ENCODE measurements at places on chromosomes 13 and 19.
A peak's percentile ranks its signal among the peaks of the same experiment; 100 is the strongest.

DNA sequence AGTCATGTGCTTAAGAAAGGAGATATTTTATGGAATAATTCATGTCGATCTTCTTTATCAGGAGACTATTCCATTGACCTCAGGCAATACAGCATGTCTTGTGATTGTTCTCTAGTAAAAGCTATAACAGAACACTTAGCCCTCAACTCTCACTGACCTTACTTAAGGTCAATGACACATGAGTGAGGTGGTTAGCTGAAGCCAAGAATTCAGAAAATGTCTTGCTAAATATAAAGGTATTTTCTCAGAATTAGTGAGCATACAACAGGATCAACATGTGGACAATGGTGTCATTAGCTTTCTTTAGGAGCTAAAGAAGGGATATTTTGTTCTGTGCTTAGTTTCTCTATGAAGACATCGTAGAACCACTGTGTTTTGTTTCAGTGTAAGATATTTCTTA is 1730.4 kb upstream of the SLC10A2 start:
- no peak for DNase-seq

DNA sequence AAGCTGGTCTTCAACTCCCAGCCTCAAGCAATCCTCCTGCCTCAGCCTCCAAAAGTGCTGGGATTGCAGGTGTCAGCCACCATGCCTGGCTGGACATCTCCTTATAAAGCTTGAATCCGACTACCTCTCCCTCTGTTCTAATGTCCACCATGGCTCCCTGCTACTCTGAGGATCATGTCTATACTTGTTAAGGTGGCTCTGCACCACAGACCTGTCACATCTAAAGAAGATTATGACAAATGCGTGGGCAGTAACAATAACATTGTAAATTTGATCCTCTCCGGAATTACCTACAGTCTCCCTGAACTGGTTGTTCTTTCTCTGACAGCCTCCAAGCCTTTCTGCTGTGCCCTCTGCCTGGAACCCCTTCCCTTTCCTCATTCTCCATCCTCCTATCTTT is 1.8 kb downstream of the NXNL1 start:
- DNase-seq, result no peak

DNA sequence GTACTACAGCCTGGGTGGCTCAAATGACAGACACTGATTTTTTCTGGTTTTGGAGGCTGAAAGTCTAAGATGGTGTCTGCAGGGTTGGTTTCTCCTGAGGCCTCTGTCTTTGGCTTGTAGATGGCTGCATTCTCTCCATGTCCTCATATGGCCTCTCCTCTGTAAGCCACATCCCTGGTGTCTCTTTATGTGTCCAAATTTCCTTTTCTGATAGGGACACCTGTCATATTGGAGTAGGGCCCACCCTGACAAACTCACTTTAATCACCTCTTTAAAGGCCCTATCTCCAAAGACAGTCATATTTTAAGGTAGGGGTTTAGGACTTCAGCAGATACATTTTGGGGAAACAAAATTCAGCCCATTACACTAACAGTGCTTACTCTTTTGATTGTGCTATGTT is 32.0 kb upstream of the WASF3 start:
- no peak for DNase-seq

DNA sequence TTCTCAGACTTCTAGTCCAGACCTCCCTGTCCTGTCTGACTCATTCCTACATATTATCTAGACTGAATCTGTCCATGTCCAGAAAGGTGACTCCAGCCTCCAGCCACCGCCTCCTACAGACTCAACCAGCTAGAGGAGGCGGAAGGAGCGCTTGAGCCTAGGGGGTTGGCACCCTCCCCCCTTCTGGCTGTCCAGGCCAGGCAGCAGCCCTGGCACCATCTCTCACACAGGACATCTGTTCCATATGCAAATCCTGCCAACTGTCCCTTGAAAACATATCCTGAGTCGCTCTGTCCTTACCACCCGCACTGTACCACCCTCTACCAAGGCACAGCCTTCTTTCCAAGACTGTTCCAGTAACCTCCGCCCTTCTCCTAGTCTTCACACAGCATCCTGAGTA is 150.7 kb upstream of the WASF3 start:
- DNase-seq, result no peak

DNA sequence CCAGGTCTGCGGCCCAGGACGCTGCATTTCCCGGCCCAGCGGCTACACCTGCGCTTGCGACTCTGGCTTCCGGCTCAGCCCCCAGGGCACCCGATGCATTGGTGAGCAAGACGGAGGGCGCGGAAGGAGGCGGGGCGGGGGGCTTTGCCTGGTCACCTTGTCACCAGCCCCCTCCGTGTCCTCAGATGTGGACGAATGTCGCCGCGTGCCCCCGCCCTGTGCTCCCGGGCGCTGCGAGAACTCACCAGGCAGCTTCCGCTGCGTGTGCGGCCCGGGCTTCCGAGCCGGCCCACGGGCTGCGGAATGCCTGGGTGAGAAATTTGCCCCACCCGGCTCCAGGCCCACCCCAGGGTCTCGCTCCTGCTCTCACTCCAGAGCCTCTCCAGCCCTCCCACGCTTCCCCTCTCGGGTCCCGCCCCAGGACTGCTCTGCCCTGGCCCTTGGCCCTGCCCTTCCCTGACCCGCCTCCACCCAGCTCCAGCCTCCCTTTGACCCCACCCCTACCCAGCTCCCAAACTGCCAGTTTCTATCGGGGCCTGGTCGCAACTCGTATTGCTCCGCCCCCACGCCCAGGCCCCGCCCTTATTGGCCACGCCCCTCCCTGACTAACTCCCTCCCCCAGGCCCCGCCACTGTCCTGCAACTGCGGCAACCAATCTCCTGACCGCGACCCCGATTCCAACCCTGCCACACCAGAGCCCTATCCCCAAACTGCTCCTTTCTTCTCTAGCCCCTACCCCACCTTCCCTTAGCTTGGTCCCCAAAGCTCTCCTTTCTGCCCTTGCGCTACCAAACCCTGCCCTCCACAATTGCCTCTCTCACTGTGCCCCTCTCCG is 8.6 kb downstream of the LTBP4 start:
- DNase-seq, result peak; percentile 68

GRCh38 chr19:15283141-15283883 is 49.0 kb downstream of the BRD4 start:
- DNase-seq, result no peak

DNA sequence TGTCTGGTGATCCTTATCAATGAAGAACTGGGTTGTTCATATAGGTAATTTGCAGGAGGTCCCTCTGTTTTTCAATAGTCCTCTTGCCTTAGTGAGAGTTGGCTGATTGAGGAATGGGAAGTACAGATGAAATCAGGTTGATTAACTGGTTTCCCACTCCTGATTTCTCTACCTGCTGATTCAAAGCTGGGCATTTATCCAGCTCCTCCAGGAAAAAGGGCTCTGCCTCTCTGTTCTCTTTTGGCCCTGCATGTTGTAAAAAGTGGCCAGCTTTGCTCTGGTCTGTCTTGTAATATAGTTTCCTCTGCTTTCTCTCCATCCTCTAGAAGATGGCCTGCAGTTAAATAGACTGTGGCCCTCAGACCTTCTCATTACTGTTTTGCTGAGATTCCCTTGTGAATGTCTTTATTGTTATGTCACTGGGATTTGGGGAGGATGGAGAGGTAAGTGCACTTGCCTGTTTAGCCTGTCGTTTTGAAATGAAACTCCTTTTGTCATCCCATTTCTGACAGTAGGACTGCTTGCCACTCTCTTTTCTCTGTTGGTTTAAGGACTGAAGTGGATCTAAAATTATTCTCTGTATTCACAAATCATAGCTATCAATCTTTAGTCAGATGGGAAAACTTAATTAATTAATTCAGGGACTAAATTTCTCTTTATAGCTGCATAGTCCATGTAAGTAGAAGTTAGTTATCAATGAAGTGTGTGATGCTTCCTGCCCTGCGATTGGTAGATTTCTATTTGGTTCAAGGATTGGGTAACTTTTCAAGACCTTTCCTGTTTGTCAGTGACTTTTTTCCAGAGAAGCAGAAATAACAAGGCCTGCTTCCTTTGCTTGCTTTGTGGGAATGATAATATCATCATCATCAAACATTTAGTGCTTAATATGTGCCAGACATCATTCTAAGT is 28.5 kb downstream of the GARRE1 start:
- no peak for DNase-seq

DNA sequence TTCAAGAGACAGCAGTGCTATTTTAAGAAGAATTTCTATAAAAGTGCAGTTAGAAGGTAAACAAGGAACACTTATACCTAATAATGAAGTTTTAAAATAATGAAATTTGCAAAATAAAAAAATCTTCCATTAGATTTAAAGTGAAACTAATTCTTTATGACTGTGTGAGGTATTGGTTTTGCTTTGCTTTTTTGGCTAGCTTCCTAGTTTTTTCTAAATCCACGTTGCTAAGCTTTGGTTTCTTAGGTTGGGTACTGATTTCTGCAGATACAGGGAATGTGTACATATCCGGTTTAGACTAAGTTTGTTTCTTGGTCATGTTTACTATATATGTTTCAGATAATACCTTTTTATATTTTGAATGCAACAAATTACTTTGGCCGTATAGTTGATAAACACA is 59.8 kb downstream of the SLC7A9 start:
- no peak for DNase-seq

- no peak for DNase-seq
Observed at GRCh38 chr19:56842412-56842811, 1.9 kb upstream of the PEG3 start.

DNA sequence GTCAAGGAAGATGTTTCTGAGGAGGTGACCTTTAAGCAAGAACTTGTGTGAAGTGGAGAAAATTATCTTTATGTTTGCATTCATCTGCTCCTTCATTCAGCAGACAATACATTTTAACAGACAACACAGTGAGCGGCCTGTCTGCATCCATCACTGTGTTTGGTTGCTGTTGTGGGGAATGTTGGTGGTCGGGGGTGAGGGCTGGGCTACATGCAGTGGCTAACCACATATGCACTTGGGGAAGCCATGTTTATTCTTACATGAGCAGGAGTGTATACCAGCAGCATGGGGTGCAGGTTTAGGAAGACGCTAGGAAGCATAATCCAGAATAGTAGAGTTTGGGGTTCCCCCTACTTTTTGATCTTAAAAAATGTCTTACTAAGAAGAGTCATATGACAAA is 66.4 kb downstream of the DHRS12 start:
- DNase-seq, result no peak

DNA sequence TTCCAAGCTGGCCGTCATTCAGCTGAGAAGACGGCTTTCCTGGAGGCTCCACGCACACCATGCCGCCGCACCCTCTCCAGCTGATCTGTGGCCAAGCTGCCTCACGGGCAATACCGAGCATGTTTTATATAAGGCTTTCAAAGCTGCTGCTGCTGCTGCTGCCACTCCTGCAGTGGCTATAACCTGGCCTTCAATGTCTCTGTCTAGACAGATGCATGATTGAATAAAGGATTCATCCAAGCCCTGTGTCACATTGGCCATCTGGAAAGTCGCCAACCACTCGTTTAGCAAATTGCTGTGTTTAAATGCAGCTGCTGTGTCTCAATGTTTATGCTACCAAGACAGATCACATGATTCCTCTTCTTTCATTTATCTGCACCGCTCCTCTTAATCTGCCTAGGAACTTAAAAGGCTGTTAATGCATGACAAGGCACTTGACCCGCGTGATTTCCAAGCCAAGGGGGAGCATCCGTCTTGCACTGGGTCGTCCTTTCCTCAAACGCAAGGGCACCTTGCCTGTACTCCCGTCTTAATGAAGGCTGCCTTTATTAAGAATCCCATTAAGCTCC is 114.3 kb downstream of the TEX26 start:
- DNase-seq, result no peak
